Effector memory CD4-positive, alpha-beta T cell (primary cell): ENCODE measurements at places on chromosomes 4 and X.
A peak's percentile ranks its signal among the peaks of the same experiment; 100 is the strongest.

- no peak overlapping the region for H3K4me3 ChIP-seq
- no peaks in the 10 kb centered on the region for H3K36me3 ChIP-seq
- no peak overlapping the region for H3K27ac ChIP-seq
- H3K4me1 ChIP-seq, result no peaks in the 10 kb centered on the region
- H3K27me3 ChIP-seq, result no peaks in the 10 kb centered on the region
- DNase-seq, result no peak
These were observed 120.4 kb downstream of the CHIC1 start for GRCh38 chrX:73683236-73683859.

DNA sequence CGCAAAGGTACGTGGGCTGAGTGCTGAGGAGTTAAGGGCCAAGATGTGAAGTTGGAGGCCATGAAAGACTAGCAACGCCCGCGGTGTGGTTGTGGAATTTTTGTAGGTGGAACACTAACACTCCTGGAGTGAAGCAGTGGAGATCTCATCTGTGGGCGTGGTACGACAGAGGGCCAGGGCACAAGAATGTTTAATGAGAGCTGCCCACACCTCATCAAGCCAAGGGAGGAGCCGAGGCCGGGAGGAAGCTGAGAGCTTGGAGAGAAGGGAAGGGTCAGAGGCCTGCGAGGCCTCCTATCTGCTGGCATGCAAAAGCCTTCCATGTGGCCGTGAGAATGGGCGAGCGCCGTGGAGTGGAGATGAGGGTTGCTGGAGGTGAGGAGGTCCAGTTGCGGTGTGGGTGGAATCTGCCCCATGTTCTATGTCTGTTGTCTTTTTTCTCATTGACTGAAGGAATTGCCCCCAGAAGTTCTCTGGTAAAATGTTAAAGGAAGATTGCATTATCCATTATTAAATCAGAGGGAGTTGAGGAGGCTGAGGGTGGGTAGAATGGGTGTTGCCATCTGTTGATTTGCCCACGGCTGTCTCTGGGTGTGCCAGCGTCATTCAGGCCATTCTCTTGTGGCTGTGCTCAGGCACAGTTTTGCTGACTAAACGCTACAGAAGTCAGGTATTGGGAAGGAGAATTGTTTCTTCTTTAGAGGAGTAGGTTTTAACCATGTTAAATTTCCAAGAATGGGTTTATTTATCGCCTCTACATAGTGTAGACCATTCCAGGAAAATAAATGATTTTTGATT, 19.8 kb downstream of the SNX25 start:
- no peaks in the 10 kb centered on the region for H3K4me1 ChIP-seq
- H3K27ac ChIP-seq, result no peak overlapping the region
- H3K27me3 ChIP-seq, result no peaks in the 10 kb centered on the region
- no peak overlapping the region for H3K4me3 ChIP-seq
- H3K36me3 ChIP-seq, result no peaks in the 10 kb centered on the region

- peaks cover 3% of the 10 kb centered on the region for H3K4me1 ChIP-seq
- H3K36me3 ChIP-seq, result no peaks in the 10 kb centered on the region
- peak overlapping the region; percentile 44 for H3K4me3 ChIP-seq
- H3K27ac ChIP-seq, result no peak overlapping the region
These were observed 3.9 kb upstream of the SYN1 start for GRCh38 chrX:47623540-47624027.

- DNase-seq, result no peak
- H3K36me3 ChIP-seq, result no peaks in the 10 kb centered on the region
- no peaks in the 10 kb centered on the region for H3K27me3 ChIP-seq
- H3K27ac ChIP-seq, result no peak overlapping the region
- no peaks in the 10 kb centered on the region for H3K4me1 ChIP-seq
These were observed 164.4 kb downstream of the QDPR start for GRCh38 chr4:17347445-17347844.

DNA sequence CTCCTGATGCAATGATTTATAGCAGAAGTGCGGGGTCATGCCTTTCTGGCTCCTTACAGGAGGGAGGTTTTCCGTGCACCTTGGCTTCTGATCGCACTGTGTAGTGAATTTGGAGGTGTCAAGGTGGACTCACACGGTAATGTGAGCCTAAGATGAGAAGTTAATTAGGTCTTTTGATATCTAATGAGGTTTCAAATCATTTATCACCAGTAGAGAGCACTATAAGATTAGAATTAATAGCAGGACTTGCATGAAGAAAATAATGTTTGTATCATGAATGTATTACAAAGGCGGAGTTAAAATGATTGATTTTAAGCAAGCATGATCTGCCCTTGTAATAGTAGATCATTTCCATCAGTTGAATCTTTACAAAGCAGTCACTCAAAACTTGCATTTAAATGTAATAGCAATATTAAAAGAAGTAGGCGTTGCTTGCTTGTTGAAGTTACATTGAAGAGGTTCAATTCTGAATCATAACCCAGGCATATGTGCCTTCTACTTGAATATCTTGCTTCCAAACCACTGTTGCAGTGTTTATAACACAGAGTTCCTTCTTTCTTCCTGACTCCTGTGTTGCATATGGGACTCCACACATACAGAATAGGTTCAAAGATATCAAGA, 152.1 kb downstream of the FMR1NB start:
- H3K4me3 ChIP-seq, result no peak overlapping the region
- DNase-seq, result no peak
- H3K4me1 ChIP-seq, result no peaks in the 10 kb centered on the region
- no peak overlapping the region for H3K27ac ChIP-seq
- no peaks in the 10 kb centered on the region for H3K27me3 ChIP-seq

DNA sequence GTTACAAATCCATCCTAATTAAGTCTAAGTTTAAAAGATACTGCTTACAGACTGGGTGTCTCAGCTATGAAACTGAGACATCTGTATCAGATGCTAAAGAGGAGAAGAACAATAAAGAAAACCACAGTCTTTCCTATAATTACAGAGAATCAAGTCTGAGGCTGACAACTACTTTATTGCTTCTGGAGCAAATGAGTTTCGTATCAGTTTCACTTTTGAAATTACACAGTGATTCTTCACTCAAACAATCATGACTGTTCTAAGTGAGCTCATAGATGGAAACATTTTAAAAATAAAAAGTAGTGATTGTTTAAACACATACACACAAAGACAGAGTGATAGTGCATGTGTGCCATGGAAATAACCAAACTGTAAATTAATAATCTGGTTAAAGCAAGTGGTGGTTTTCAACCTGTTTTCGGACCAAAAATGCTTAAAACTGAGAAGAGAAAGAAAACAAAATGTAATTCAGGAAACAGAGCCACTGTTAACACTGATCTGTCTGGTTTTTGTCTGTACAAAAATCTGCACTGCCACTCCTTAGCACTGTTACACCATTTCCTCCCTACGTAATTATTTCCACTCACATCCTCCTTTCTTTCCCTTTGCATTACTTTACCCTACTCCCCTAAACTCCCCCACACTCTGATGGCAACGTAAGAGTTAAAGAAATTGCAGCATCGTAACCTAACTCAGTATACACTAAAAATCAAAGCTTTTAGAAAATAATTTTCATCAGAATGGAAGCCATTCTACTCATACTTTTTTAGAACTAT, 12.5 kb downstream of the RFC1 start:
- H3K27ac ChIP-seq, result peak overlapping the region; percentile 82
- DNase-seq, result no peak
- peaks cover 14% of the 10 kb centered on the region for H3K36me3 ChIP-seq
- peak overlapping the region; percentile 51 for H3K4me3 ChIP-seq

DNA sequence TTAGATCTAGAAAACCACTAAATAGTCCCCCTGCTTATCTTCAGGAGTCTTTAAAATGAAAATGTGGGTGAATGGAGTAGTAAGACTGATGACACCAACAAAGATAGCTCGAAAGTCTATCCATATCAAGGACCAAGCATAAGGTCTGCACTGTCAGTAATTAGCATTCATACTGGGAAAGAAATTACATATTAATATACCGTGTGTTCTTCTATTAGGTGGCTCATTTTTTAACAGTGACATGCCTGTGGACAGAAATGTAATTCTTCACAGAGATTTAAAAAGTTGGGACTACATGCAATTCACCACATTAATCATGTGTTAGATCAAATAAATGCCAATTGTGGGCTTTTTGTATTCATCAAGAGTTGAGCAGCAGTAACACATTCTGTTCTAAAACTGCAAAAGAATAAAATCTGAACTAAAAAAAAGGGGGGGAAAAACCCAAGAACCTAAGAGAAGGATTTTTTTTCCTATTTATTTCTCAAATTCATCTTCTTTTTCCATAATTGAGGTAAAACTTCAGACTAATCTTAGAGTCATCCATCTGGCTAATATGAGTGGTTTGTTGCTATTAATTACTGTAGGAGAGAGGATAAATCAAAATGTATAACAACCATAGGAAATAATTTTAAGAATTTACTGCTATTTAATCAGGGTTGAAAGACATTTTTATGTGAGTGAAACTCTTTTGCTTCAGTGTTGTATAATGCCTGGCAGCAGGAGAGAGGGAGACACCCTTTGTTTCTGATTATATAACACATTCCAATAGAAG, 386.7 kb upstream of the IGFBP7 start:
- H3K4me1 ChIP-seq, result no peaks in the 10 kb centered on the region
- H3K27ac ChIP-seq, result no peak overlapping the region
- no peak overlapping the region for H3K4me3 ChIP-seq

- no peak overlapping the region for H3K4me3 ChIP-seq
- H3K27ac ChIP-seq, result no peak overlapping the region
- no peaks in the 10 kb centered on the region for H3K27me3 ChIP-seq
These were observed 1069.4 kb upstream of the INTU start for GRCh38 chr4:126563389-126563788.

- no peaks in the 10 kb centered on the region for H3K36me3 ChIP-seq
- H3K4me1 ChIP-seq, result no peaks in the 10 kb centered on the region
- no peaks in the 10 kb centered on the region for H3K27me3 ChIP-seq
- no peak for DNase-seq
- no peak overlapping the region for H3K4me3 ChIP-seq
These were observed 97.7 kb upstream of the ACSL4 start for GRCh38 chrX:109830704-109831206.

- no peaks in the 10 kb centered on the region for H3K4me1 ChIP-seq
- no peak overlapping the region for H3K27ac ChIP-seq
- no peaks in the 10 kb centered on the region for H3K36me3 ChIP-seq
These were observed 642.6 kb upstream of the LCORL start for GRCh38 chr4:18664171-18664570.

- no peaks in the 10 kb centered on the region for H3K36me3 ChIP-seq
- H3K27ac ChIP-seq, result no peak overlapping the region
- no peak overlapping the region for H3K4me3 ChIP-seq
- no peaks in the 10 kb centered on the region for H3K27me3 ChIP-seq
- DNase-seq, result no peak
These were observed 53.3 kb downstream of the TEX13A start for GRCh38 chrX:105167233-105167632.
